IMR-90 (cell line): ENCODE measurements at places on chromosomes 16 and 17. TPM values are rescaled to one million over a fixed set of nuclear protein-coding genes. Genes with fewer than 3 reads are reported as not detected.

DNA sequence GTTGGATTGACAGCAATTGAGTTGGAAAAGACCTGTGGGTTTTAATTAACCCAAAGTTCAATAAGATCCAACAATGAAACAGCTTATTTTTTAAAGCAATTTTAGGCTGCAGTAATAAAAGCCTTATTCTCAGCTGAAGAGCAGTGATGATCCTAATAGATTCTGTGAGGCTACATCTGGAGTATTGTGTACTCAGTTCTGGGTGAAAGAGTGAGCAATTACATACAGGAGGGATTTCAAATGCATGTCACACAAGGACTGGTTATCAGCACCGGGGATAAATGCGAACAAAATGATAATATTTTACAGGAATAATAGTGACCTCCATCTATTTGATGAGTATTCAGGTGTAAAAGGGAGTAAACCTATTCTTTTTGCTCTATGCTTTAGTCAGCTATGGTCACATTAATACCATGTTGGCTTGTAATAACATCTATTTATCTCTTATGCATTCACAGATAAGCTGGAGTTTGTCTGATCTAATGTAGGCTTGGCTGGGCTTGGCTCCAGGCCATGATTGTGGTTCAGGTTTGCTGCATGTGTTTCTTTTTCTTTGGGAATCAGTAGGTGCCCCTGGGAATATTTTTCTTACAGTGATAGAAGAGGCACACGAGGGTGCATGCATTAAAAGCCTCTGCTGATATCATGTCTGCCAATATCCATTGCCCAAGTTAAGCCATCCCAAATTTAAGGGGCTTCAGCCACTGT lies 22.2 kb upstream of the TOX3 start:
- no peak overlapping the region for H3K27ac ChIP-seq
- no peak overlapping the region for H3K4me3 ChIP-seq
- H3K36me3 ChIP-seq: no peaks in the 10 kb centered on the region
- no peak for DNase-seq

GRCh38 chr17:10772425-10773380 lies 31.2 kb downstream of the TMEM238L start:
- no peaks in the 10 kb centered on the region for H3K4me1 ChIP-seq
- no peak overlapping the region for H3K4me3 ChIP-seq
- H3K36me3 ChIP-seq: no peaks in the 10 kb centered on the region

DNA sequence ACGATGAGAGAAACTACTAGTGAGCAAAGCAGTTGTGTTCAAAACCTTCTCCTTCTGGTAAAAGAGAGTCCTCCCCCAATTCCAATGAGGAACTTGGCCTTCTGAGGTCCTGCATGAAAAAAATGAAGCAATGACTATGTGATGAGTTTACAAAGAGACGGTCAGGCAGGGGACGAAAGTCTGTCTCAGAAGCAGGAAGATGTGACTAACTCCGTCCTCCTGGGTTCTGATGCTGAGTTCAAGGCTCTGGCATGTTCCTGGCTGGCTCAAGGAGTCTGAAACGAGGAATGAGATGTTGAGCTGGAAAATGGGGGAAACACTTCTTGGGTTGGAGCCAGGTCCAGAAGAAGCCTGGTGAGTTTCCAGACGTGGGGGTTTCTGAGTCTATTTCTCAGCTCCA lies 129.6 kb downstream of the CPPED1 start:
- H3K36me3 ChIP-seq: no peaks in the 10 kb centered on the region
- DNase-seq: peak; percentile 46
- no peak overlapping the region for H3K4me3 ChIP-seq
- no peaks in the 10 kb centered on the region; the same call in 1 of the 2 replicates for H3K4me1 ChIP-seq
- no peaks in the 10 kb centered on the region for H3K27me3 ChIP-seq

DNA sequence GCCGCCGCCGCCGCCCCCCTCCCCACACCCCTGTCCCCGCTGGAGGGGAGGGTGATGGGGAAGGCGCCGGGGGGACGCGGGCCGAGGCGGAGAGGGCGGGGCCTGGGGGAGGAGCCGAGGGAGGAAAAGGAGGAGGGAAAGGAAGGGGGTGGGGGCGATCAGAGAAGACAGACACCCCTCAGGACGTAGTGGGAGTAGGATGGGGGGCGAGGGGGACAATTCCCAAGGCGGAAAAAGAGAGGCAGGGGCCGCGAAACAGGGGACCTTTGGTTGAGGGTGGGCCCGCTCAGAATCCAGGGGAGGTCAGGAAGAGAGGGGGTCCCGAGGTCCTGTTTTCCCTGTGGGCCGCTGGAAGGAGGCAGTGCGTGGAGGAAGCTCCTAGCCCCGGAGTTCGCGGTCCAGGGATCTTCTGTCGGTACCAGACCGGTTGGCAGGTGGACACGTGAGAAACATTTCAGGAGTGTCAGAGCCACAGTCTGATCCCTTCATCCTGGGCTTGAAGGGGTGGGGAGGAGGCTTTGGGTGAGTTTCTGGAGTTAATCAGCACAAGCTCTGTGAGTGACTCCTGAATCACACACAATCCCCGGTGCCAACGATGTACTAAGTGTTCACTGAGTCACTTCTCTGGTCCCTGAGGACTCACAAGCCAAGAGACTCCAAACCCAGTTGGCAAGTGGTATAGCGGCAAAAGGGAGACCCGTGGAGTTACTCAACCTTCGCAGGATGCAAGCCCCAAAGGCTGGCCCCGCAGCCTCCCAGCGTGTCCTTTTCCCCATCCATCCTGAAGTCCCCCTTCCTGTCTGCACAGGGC lies at the start of gene XYLT1:
Gene XYLT1 (minus strand): TSS at position 53 of the 811 bp plus-strand sequence. CDS start 164 bp downstream, outside the sequence.
- no peaks in the 10 kb centered on the region for H3K27me3 ChIP-seq
- H3K27ac ChIP-seq: peak within 1 kb of the TSS; percentile 48
- H3K4me3 ChIP-seq: peak within 1 kb of the TSS; percentile 70
- H3K36me3 ChIP-seq: no peaks in the 10 kb centered on the region
- peaks cover 13% of the 10 kb centered on the region for H3K4me1 ChIP-seq

GRCh38 chr16:56294579-56294978 lies 103.3 kb downstream of the GNAO1 start:
- peak; percentile 83 for DNase-seq
- no peak overlapping the region for H3K27ac ChIP-seq
- H3K27me3 ChIP-seq: peaks cover 6% of the 10 kb centered on the region; the same call in 1 of the 2 replicates
- peaks cover 8% of the 10 kb centered on the region for H3K4me1 ChIP-seq

The TMC7 gene
- 0.28 and 0.36 TPM in 2 replicates for total RNA-seq

The CDH1 gene
- under 0.01 TPM in 1 of 2 replicates, not detected in the other for total RNA-seq
